Heart right ventricle (tissue), 16 donors: ENCODE measurements at places on chromosomes 11 and 22. TPM values are rescaled to one million over a fixed set of nuclear protein-coding genes. Genes with fewer than 3 reads are reported as not detected.

PAFAH1B2 gene
- 49.0 TPM for total RNA-seq

C22orf15 gene
- total RNA-seq = not detected

CRYBA4 gene
- not detected for total RNA-seq

KCNJ5 gene
- 32.1 TPM for total RNA-seq

PATE2 gene
- total RNA-seq = not detected

FOLH1 gene
- total RNA-seq = not detected

LRRC10B gene
- 0.47 TPM for total RNA-seq

ZNF280B gene
- 1.1 TPM for total RNA-seq

PNPLA5 gene
- total RNA-seq = not detected

CNIH2 gene
- total RNA-seq = not detected

PHLDB1 gene
- 106 TPM for total RNA-seq

UBQLNL gene
- 0.13 TPM for total RNA-seq

EIF4G2 gene
- 695 TPM for total RNA-seq

ACRV1 gene
- not detected for total RNA-seq

APOA4 gene
- total RNA-seq = 0.26 TPM

CLDN5 gene
- 29.4 TPM for total RNA-seq

ZP1 gene
- total RNA-seq = not detected

KRTAP5-7 gene
- not detected for total RNA-seq

EIF3M gene
- total RNA-seq = 162 TPM

GGT1 gene
- 1.1 TPM for total RNA-seq

OR51I1 gene
- total RNA-seq = not detected

GLYAT gene
- 0.72 TPM for total RNA-seq

PDE3B gene
- 5.5 TPM for total RNA-seq

SYT13 gene
- total RNA-seq = 5.5 TPM

NELL1 gene
- total RNA-seq = not detected

F2 gene
- not detected for total RNA-seq

FAM118A gene
- 11.4 TPM for total RNA-seq

TRPM5 gene
- not detected for total RNA-seq

P4HA3 gene
- total RNA-seq = 0.13 TPM

KDELR3 gene
- total RNA-seq = 6.9 TPM

DEFB108B gene
- total RNA-seq = not detected

FIBIN gene
- total RNA-seq = 6.6 TPM

KDM4E gene
- not detected for total RNA-seq

LARGE2 gene
- not detected for total RNA-seq

MAJIN gene
- not detected for total RNA-seq

SPTY2D1 gene
- total RNA-seq = 11.0 TPM

IGHMBP2 gene
- total RNA-seq = 14.6 TPM

FZD4 gene
- 25.2 TPM for total RNA-seq

OR10G6 gene
- not detected for total RNA-seq

CASP4 gene
- total RNA-seq = 10.7 TPM

MUC5B gene
- not detected for total RNA-seq

MMP8 gene
- total RNA-seq = 0.15 TPM

OR5P2 gene
- not detected for total RNA-seq

NLRP14 gene
- total RNA-seq = 0.07 TPM

OR51B5 gene
- 0.25 TPM for total RNA-seq

HNRNPUL2 gene
- 26.9 TPM for total RNA-seq

KRTAP5-5 gene
- total RNA-seq = not detected

CARD16 gene
- total RNA-seq = 5.7 TPM

SYT9 gene
- total RNA-seq = 0.07 TPM

APOL6 gene
- total RNA-seq = 14.0 TPM

DCDC1 gene
- total RNA-seq = not detected

HRAS gene
- total RNA-seq = 58.1 TPM

FAT3 gene
- total RNA-seq = 0.07 TPM
